NCI-H2171 (cell line): ENCODE measurements at places on chromosomes 3 and 15.

- DNase-seq = no peak
Observed at GRCh38 chr15:38508647-38509046, 54.7 kb downstream of the FAM98B start.

GRCh38 chr3:29936054-29936453 is 655.2 kb downstream of the RBMS3 start:
- DNase-seq = no peak

- DNase-seq = no peak
Observed at GRCh38 chr15:61444585-61444984, 215.5 kb upstream of the RORA start.

DNA sequence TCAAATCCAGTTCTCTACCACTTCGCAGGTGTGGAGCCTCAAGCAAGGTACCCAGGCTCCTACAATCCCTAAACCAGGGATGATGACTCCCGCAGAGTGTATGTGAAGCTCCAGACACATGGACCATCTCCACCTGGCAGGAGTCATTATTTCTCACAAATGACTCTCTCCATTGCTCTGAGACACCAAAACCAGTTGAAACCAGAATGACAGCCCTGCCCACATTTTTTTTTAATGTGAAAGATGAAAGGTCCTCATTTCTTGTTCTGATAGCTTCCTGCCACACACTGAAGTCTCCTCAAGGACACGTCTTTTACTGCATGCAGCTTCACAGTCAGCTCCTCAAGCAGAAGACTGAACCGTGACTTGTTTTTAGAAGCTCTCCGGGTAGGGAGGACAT is 61.4 kb upstream of the ZBTB38 start:
- DNase-seq = no peak

DNA sequence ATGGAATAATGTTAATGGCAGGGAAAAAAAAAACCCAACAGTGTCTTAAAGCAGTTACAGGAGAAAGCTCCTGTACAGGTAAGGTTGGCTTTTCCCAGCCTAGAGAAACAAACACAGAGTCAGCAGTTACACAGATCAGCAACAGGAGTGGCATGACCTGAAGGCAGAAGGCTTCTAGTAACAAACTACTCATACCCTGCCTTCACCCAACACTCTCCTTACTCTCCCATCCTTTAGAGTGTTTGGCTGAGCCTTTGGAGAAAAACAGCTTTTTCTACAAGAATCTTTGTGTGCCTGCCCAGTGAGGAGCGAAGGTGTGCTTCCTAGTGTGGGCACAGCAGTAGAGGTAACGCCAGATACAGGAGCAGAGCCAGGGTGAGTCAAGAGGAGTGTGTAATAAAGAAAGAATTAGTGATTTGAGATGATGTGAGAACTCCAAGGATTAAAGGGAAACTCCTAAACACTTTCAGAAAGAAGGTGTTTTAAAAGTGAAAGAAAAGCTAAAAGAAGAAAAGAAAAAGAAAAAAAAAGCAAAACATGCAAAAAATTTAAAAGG is 152.7 kb downstream of the POLR2M start:
- DNase-seq = no peak

DNA sequence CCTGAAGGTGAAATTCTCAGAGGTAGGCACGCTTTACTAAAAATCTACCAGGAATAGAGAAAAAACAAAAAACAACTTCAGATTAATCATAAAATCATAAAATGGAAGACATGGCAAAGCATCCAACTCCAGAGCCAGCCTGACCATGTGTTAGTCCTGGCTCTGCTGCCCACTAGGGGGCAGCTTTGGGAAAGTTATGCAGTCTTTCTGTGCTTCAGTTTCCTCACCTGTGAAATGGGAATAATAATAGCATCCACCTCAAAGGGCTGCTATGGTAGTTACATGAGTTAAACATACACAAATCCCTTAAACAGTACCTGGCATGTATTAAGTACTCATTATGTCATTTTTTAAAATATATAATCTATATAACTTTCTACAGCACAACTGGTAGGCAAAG is 52.3 kb downstream of the WNT5A start:
- no peak for DNase-seq

- DNase-seq = no peak
Observed at GRCh38 chr3:63450634-63451363, 172.7 kb downstream of the SYNPR start.

DNA sequence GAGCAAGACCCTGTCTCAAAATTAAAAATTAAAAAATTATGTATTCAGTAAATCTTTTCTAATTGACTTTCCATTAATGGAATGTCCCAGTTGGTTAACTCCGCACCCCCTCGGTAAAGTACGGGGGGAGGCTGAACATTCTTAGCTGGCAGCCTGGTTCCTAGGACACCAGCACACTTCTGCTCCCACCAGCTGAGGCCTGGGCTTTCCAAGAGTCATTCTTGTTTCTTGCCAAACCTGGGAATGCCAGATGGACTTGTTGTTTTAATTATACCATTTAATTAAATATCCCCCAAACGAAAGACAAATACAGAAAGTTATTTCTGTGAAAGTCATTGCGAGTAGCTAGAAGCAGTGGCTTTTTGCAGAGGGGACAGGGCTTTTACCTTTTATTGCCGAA is 179.4 kb downstream of the VGLL4 start:
- no peak for DNase-seq

DNA sequence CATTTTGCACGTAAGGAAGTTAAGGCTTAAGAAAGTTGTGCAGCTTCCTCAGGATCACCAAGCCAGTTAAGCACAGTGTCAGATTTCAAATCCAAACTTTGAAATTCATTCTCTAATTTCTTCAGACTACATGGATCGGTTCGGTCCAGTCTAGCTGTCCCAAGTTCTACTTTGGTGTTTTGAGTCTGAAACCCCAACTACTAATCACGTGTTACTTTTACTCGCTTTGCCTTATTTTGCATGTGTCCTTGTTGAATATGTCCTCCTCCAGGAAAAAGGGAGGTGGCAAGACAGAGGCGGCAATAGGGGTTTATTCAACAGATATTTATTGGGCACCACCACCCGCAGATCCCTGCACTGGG is 522 bp upstream of the GXYLT2 start:
- no peak for DNase-seq

- no peak for DNase-seq
Observed at GRCh38 chr15:51318382-51319150, 19.8 kb downstream of the CYP19A1 start.

GRCh38 chr15:66734961-66735908 is 33.2 kb downstream of the SMAD6 start:
- DNase-seq = no peak

GRCh38 chr15:81085213-81085612 is 48.9 kb upstream of the CFAP161 start:
- no peak for DNase-seq

- DNase-seq = peak; percentile 73
Observed at GRCh38 chr3:84958495-84959469, at the start of gene CADM2. CADM2 (plus strand) TSS chr3:84958989.

DNA sequence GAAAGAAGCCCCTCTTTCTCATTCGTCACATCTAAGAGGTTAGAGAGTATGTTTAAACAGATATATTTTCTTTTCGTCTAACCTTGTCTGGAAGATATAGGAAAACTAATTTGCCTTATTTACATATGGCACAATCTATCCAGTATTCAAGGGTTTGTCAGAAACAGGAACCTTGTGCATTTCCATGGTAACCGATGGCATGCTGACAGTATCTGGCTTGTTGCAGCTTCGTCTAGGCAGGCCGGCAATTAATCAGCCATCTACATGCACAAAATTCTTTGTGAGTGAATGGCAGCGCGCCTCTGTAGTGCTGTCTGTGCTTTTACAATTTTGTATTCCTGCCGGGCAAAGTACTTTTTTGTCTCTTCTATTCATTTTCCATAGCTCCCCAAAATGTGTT is 294.0 kb upstream of the SOX2 start:
- no peak for DNase-seq

DNA sequence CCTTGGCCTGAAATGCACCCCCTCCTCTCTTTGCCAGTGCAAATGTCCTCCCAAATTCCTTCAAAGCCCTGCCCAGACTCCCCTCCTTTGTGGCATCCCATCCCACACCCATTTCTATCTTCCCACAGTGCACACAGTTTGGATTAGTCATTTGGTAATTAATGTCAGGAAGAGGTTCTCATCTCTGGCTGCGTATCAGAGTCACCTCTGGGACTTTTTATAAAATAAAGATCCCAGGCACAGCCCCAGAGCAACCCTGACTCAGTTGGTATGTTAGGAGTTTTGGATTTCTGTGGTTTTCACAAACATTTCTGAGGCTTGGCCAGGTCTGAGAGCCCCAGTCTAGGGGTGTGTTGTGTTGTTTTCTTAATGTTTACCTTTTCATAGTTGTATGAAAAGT is 41.6 kb downstream of the C3orf20 start:
- DNase-seq = no peak

GRCh38 chr3:18672561-18672960 is 247.4 kb upstream of the SATB1 start:
- DNase-seq = no peak

GRCh38 chr15:75037685-75038084 is 14.3 kb downstream of the PPCDC start:
- DNase-seq = no peak

GRCh38 chr3:61371123-61371522 is 119.9 kb upstream of the FHIT start:
- no peak for DNase-seq

DNA sequence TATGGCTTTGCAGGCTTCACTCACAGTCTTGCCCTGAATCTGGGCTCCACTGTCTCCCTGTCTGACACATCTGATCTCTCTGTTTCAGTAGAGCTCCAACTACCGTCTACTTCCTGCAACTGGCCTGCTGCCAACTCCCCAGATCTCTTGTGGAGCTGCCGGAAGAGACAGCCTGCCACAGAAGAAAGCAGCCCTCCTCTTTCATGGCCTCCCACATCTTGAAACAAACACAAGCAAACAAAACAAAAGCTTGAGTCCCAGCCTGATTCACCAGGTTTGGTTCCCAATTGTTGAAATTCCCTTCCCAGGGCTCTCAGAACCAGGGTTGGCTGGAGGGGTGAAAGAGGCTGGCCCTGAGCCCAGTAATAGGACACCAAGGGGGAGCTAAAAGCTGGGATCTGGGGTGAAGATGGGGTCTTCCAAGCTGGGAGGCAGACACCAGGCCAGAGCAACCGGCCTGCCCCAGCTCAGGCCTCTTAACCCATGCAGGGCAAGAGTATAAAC is 55.3 kb upstream of the CA12 start:
- DNase-seq = peak; percentile 82

DNA sequence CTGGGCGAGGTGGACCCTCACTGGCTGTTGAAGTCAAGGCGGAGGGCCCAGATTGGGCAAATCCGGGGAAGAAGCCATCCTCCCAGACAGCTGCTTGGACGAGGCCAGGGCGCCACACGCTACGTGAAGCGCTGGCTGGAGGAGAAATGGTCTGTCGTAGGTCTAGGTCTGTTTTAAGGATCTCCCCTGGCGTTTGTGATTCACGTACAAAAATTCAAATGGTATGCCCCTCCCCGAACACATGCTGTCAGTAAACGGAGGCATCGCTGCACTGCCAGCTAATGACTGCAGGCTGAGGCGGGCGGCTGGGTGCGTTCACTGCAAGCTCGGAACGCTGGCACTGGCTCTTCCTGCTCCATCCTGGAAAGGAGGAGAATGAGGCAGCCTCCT is 69.9 kb downstream of the EPHB3 start:
- DNase-seq = no peak

GRCh38 chr3:137767538-137768360 is 3.6 kb downstream of the SOX14 start:
- no peak for DNase-seq

GRCh38 chr3:100264242-100264641 is 3.5 kb downstream of the TBC1D23 start:
- DNase-seq = no peak

DNA sequence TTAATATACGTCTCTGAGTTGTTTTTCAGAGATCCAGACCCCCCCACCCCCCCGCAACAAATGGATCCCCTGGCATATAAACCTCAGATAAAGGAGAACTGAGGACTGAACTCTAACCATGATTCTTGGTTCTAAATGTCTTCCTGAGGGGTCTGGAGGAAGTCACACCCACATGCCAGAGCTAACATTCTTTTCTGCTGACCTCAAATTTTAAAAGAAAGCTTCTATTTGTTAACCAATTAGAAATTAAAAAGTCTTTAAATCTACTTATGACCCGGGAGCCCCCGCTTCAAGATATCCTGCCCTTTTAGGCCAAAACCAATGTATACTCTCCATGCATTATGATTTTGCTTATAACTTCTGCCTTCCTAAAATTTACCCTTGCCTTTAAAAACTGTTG is 188.3 kb downstream of the ECT2 start:
- DNase-seq = no peak

DNA sequence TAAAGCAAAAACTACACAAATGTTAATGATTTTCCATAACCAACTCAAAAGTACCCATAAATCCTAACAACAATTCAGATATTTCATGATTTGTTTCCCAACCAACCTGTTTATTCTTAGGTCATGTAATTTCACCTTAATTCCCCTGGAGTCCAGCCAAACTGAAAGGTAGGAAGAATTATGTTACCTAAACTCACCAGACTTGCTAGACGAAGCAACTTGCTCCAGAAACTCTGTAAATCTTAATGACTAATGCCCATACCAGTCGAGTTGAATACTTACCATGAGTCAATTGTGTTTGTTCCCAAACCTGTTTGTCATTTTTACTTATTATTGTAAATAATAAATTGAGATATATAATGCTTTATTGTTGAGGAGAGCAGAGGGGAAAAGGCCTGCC is 1030.0 kb downstream of the TBL1XR1 start:
- no peak for DNase-seq

DNA sequence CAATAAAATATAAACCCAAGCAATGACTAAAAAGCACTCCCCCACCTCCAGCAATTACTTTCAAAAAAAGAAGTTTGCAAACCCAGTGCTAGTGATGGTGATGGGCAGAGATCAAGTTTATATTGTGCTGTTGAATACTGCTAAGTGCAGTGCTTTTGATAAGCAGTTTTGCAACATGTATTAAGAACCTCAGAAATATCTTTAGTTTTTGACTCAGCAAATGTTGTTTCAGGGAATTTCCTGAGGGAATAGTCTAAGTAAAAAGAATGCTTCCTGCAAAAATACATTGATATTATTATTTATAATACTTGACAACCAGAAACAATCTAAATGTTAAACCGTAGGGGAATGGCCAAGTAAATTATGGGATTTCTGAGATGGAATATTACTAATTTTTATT is 69.3 kb downstream of the ADAMTSL3 start:
- no peak for DNase-seq

GRCh38 chr15:98561169-98561941 is 87.0 kb upstream of the IGF1R start:
- no peak for DNase-seq

DNA sequence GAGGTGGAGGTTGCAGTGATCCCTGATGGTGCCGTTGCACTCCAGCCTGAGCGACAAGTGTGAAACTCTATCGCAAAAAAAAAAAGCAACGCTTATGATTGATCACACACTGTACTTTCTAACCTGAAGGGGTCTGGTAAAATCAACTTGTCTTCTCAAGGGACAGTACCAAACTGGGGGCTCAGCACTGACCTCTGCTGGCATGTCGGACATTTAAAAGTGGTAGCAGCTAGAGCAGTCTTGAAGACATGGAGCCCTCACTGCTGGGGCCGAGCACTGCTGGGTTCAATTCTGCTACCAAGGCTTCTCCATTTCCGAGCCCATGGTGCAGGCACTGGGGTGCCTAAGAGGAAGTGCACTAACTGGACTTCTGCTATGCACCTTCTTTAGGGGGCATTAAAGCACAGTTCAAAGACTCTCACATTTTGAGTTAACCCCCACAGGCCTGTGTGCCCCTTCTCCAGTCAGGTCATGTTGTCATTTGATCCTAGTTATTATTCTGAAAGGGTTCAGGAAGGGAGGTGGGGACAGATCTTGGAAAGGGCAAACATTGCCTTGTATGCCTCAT is 26.4 kb upstream of the LAMP3 start:
- no peak for DNase-seq

GRCh38 chr15:76147906-76148570 is 88.3 kb downstream of the TMEM266 start:
- peak; percentile 33 for DNase-seq
